ENCODE measurements at places on chromosomes 16 and 17. TPM values are rescaled to one million over a fixed set of nuclear protein-coding genes. Genes with fewer than 3 reads are reported as not detected.

- no peak for DNase-seq
Measured at GRCh38 chr17:63579633-63580032, 21.1 kb upstream of the TACO1 start.

The ARMC7 gene
- total RNA-seq, result 12.8 TPM

GRCh38 chr17:76672892-76673291, 29.3 kb upstream of the ST6GALNAC1 start:
- DNase-seq, result no peak

DNA sequence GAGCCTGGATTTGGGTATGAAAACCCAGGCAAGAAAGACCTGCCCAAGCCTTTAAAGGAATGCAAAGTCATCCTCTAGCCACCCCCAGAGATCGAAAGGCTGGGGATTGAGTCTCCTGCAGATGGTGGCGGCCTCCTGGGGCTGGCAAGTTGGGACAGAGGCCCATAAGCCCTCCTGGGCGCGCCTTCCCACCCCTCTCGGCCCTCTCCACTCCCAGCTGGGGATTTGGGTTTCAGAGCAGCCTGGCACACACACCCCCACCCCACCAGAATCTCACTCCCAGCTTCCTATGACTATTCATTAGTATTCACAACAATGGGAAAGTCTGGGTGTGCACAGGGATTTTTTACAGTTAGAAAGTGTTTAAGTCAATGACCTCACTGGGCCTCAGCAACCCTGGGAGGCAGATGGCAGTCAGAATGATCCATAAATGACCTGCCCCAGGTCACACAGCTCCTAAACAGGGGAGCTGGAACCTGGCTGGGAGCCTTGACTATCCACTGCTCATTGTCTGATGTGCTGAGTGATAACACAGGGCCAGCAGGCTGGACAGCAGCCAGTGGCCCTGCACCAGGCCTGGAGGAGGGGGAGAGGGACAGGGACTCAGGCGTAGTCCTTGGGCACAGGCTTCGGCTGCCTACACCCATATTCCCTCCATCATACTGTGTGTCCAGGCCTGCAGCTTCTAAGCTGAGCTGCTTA, 12.1 kb downstream of the NHERF1 start:
- DNase-seq, result no peak

The LGALS9B gene
- 0.98 TPM for total RNA-seq

DNA sequence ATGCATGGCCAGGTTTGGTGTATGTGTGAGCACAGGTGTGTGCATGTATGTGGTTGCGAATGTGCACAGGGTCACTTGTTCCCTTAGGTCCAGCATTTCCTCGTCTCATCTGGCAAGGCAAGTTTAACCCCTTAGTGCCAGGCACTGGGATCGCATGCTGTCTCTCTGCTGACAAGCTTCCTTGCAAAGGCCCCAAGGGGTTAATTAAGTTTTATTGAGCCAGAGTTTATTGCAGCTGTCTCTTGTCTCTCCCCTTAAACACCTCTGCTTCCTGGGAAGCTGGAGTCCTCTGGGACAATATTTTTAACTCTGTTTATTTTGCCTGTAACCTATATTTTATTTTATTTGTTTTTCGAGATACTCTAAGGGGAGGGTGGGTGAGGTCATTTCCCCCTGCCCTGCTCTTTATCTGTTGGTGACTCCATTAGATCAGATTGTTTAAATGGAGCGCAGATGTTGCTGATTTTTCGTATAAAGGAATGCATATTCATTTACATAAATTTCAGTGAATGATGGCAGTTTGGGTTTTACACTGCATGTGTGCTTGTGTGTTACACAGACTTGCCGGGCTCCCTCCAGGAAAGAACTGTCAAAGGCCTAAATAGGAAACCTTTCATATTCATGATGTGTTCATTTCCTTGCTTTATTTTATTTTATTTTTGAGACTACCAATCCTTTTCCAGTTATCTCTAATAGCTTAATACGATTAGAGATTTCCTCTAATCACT, 99.7 kb downstream of the CBLN1 start:
- DNase-seq, result no peak

DNA sequence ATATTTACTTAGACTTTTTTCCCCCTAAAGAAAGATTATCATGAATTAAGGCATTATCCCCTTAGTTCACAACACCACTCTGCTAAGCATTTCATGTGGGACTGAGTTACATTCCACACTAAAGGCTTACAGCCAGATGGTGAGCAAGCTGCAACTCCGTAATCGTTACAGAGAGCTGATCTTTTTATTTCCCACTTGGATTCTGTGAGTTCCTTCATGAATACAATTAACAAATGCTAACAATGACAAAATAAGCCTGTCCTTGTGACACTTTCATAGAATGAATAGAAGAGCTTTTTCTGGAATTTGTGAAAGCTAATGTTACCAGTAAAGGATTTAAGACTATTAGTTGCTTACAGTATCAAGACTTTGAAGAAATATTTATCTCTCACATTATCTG, 8.7 kb downstream of the OGFOD1 start:
- no peak for DNase-seq

The TMEM100 gene
- total RNA-seq, result 20.6 TPM

The SLC16A11 gene
- not detected for total RNA-seq

GRCh38 chr16:12323007-12323758, 346.6 kb downstream of the SNX29 start:
- no peak for DNase-seq

DNA sequence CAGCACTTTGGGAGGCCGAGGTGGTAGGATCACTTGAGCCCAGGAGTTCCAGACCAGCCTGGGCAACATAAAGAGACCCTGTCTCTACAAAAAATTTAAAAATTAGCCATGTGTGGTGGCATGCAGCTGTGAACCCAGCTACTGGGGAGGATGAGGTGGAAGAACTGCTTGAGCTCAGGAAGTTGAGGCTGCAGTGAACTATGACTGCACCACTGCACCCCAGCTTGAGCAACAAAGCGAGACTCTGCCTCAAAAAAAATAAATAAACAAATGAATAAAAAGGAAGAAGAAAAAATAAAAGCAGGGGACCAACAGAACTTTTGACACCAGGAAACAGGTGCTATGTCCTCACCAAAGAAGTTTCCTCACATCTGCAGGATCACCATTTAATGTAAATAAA, 14.2 kb downstream of the TERF2 start:
- no peak for DNase-seq

The ZNF18 gene
- total RNA-seq, result 10.8 TPM

GRCh38 chr16:65121870-65122723, at the start of gene CDH11:
Gene CDH11, minus strand, starts transcription at chr16:65122063. Its CDS starts 117,194 bp downstream, at chr16:65004869.
- no peak for DNase-seq

The TBC1D3K gene
- not detected for total RNA-seq

DNA sequence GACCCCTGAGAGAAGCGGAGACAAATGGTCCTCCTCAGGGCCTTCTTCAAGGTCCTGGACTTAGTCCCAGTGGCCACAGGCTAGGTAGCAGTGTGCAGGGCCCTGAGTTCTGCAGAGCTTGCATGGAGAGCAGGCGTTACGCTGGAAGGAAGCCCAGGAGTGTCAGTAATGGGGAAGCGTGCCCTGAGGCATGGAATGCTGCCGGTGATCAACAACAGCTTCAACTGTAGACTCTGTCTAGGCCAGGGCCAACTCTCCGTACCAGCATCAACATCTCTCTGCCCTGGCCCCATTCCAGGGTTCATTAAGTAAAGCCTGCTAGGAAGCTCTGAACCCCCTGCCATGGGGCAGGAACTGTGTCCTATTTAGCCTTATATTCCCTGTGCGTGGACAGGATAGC, 568 bp upstream of the TNK1 start:
- DNase-seq, result no peak

The SCO1 gene
- 38.8 TPM for total RNA-seq

The CCL8 gene
- total RNA-seq, result 1.5 TPM

DNA sequence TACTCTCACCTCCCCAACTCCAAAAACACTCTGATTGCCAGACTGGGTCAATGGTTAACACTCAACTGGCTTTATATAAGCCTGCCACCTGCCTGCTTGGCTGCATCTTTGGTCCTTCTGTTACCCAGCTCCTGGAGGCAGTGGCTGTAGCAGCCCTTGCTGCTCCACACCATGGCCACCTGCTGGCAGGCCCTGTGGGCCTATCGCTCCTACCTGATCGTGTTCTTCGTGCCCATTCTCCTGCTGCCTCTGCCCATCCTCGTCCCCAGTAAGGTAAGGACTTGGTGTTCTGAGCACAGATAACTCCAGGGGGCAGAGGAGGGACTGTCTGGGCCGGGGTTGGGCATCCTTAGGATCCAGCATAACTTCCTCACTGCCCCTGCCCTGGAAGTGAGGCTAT, at the start of gene SLC13A2:
TSS of gene SLC13A2 (plus strand) at position 103 of the 400 bp plus-strand sequence. CDS start at position 172, 69 bp downstream.
- no peak for DNase-seq

GRCh38 chr16:86406056-86406455, 104.3 kb upstream of the FOXF1 start:
- DNase-seq, result no peak

The DNAI2 gene
- total RNA-seq, result not detected

The KRT33A gene
- 1.5 TPM for total RNA-seq

The PPL gene
- 391 TPM for total RNA-seq

GRCh38 chr16:11152677-11153331, 103.2 kb downstream of the SOCS1 start:
- no peak for DNase-seq

The TMEM238L gene
- total RNA-seq, result 1.2 TPM

Data from vagina (tissue), 2 donors.